Effector CD8-positive, alpha-beta T cell (primary cell): ENCODE measurements at places on chromosomes 2 and 18.

DNA sequence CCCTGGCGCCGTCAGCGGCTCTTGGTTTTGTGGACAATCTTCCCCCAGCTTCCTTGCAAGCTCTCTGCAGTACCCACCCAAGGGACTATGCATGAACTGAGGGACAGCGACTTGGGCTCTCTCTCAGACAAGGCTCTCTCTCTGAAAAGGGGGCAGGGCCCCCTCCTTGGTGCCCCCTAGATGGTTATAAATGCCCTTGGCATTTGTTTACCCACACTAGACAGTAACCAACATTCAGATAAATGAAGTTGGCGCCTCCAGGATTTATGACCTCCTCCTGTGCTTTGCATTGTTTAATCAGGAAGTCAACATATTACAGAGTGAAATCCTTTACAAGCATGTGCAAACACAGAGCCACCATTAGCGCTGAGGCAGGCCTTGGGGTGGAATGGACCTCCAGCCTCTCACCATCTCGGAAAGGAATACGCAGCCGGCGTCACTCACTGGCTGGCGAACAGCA lies 547.4 kb upstream of the ID2 start:
- DNase-seq: no peak

DNA sequence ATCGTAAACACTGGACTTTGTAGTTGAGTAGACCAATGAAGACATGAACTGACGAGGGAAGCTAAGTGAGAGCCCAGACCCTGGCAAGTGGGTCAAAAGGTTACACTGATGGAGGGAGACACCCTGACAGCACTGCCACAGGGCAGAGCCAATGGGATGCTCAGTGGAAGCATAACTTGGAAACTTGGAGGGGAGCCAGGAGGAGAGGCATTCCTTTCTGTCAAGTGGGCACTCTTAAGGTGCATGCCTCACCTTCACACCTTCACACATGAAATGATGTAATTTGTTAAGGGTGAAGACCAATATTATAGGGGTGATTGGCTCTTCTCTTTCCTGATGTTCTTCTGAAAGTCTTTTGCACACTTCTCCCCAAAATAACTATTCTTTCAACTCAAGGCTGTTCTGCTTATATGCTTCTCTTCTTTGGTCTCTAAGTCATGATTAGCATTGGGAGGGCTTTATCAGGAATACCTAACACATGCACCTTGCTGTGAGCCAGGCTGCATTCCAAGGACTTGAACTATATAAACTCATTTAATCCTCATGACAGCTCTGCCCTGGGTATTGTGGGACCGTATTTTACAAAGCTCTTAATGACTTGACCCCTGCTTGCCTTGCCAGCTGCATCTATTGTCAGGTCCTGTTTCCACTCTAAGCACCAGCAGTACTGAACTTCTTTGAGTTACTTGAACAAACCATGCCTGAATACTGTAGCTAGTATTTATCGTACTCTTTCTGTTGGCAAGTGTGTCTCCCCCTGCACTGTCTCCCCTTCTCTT lies 19.0 kb downstream of the RPL37A start:
- no peak for DNase-seq

- DNase-seq: no peak
Observed at GRCh38 chr18:10422731-10423130, 31.7 kb upstream of the APCDD1 start.

- no peak for DNase-seq
Observed at GRCh38 chr2:237321746-237322145, 92.2 kb downstream of the COL6A3 start.

DNA sequence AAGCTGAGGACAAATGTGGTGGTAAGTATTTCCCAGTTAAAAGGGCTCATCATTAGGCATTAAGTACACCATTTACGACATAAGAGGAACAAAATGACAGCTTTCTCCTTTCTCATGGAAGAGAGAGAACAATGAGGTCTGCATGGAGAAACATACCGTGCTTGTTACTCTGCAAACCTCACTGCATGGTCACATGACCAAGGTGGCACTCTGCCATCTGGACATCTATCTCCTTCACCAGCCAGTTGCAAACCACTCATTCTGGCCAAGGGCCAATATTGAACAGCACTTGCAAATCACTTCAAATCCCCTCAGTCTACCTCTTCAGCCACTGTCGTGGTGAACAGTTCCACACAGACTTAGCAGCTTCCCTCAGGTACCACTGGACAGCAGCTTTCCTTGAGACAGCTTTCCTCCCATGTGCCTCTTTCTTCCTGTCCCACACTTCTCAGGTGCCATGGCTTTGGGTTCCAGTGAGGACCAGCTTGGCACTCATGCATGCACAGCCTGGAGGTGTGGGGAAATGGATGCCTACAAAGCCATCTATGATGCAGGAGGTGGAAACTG lies 29.5 kb upstream of the DPP4 start:
- no peak for DNase-seq

DNA sequence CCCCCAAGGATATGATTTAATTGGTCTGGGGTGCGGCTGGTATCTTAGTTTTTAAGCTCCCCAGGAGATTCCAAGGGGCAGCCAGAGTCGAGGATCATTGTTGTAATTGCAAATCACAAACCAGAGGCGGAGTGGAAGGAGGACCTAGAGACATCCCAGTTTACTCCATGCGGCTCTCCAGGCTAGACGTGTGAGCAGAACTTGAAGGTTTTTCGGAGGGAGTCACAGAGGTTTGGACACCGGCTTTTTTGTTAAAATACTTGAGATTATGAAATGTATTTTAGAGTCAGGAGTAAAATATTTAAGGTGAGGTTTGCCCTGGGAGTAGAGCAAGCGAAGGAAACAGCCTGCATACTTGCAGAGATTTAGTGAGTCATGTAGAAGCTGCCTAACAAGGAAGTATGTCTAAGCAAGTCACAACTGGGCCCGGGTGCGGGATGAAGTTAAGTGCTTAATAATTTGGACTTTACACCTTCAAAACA lies 39.5 kb downstream of the TGOLN2 start:
- DNase-seq: no peak

DNA sequence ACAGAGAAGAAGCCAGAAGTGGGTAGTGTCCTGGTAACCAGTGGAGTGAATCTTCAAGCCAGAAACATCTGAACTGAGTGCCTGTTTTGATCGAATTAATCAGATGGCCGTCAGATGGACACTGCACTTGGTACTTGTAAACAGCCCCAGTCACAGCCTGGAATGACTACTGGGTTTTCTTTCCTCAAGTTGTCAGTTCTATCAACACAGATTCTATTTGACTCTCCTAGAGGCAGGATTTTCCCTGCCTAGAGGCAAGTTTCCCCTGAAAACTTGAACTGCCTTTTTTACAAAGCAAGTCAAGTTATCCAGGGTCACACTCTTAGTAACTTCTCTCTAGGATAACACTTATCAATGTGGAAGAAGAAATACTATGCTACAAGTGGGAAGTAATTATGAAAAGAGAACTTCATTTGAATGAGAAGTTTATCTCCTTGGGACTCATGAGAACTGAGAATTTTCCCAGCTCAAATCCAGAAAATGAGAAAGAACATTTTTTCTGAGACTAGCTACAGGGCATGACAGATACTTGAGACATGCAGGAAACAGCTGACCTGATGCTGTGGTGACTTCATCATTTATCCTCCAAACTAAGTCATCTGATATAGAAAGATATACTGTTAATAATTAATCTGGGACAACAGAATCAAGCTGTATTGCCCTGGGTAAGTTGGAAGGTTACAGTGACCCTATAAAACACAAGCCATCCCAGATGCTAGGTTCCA lies 36.0 kb downstream of the SULT1C2 start:
- no peak for DNase-seq

DNA sequence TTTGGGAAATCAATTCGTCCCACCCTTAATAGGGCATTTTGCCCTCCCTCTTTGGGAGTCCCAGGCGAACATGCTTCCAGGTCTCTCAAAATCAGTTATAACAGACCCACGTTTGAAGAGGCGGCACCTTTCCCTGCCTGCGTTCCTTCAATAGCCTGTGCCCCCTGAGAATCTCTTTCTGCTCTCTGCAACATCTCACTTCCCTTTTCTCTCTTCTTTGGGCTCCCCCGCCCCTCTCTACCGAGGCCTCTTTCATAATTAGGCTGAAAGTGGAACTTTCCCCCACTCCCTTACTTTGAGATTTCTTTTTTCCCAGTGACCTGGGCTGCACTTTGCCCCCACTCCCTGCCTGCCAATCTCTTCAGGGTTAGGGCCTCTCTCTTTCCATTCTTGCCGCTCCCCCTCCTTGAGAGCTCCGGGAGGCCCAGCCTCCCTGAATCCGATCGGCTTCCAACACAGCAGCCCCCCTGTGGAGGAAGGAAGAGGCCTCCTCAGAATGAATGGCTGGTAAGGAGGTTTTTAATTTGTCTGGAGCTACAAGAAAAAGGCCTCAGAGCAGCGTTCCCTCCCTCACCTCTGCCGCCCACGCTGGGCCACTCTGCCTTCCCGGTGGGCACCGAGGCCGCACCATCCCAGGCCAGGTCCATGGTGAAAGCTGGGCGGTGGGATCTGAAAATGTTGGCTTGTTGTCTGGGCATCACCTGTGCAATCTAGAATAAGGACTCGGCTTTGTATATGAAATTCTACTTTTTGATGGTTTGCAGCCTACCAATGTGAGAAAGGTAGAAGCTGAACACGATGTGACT lies 162.6 kb upstream of the SIX3 start:
- no peak for DNase-seq

DNA sequence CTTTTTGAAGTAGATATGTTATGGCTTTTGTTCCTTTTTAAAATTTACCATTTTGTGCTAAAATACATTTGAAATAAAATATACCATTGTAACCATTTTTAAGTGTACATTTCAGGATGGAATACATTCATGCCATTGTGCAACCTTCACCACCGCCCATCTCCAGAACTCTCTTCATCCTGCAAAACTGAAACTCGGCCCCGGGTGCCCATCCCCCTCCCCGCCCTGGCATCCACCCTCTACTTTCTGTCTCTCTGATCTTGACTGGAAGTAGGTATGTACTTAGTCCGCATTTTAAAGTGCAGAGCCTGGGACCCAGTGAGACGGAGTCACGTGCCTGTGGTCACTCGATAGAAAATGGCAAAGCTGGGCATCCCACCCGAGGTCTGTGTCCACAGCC lies 45.6 kb downstream of the DIPK1C start:
- DNase-seq: no peak

DNA sequence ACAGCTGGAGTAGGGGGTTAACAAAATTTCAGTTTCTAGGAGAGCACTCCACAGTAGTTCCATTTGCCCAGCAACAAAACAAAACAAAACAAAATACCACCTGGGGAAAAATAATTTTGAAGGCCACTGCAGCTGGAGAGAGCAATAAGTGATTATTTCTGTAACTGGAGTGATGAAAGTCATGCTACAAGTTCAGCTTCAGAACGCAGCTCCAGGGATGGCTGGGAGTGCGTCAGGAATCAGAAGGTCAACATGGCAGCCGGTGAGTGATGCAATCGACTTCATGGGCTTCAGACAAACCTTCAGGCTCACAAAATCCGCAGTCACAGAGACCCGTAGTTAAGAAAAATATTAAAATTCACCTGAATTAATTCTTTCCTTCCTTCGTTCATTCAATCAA lies 41.0 kb downstream of the ABHD3 start:
- DNase-seq: no peak

GRCh38 chr2:143603035-143603655 lies 473.9 kb downstream of the ARHGAP15 start:
- DNase-seq: no peak

- DNase-seq: no peak
Observed at GRCh38 chr2:98063291-98063854, 23.6 kb upstream of the VWA3B start.

- no peak for DNase-seq
Observed at GRCh38 chr2:149924028-149924427, 336.5 kb upstream of the MMADHC start.
